ENCODE measurements at places on chromosomes 5 and 9. TPM values are rescaled to one million over a fixed set of nuclear protein-coding genes. Genes with fewer than 3 reads are reported as not detected.

GRCh38 chr9:131446276-131446675, 52.4 kb downstream of the PRRC2B start:
- DNase-seq: no peak

GRCh38 chr5:156778752-156779151, 71.3 kb upstream of the PPP1R2B start:
- DNase-seq: no peak

The SQSTM1 gene
- 462 TPM for total RNA-seq

- no peak for DNase-seq
Measured at GRCh38 chr9:93827545-93828330, 127.4 kb downstream of the BARX1 start.
